NCI-H460 (cell line): ENCODE measurements at places on chromosomes 5 and 9.

DNA sequence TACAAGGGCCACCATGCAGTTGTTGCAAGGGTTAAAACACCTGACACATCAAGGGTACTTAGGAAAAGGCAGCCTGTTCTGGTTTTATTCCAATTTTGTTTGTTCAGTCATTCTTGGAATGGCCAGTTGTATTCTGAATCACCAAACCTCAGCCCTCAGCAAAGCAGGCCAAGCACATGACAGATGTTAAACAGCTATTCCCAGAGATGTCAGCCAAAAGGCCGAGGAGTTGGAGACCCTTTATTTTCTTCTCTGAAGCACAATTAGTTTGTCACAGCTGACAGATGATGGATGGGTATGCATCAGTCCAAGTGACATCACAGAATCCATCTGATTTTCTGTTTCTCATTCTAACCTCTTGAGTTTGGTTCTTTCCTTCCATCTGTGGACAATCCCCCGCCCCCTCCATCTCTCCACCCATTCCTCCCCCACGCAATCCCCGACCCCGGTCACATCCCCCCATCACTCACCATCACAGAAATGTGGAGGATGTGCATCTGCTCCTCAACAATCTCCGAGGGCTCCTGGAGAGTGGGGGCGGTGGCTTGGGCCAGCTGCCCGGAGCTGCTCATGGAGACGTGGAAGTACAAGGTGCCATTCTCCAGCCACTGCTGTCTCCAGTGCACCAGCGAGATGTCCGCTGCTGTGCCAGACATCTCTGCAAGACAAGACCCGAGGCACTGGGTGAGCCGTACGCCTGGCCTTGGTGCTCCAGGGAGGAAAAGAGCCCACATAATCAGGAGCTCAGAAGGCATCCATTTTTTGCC, 123.8 kb downstream of the ASTN2 start:
- DNase-seq = no peak

GRCh38 chr9:109918339-109919163, 138.6 kb downstream of the PALM2AKAP2 start:
- DNase-seq = no peak

- no peak for DNase-seq
These were observed 616 bp downstream of the ABL1 start for GRCh38 chr9:130835441-130836298.

- no peak for DNase-seq
These were observed 61.2 kb upstream of the ZFR start for GRCh38 chr5:32505756-32506155.

DNA sequence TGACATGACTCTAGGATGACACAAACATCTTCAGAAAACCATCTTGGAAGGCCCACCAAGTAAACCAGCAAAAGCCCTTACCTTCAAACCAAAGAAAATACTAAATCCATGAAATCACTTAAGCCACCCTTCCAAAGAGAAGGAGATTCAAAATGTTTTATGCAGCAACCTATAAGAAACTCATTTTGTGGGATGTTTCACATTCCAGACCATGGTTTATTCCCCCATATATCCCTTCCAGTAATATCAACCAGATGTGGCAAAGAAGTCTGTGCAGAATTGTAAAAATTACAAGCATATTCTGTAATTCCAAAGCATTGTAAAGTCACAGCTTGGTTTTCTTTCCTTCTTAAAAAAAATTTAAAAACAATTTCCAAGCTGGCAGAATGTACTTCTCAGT, 117.4 kb downstream of the SLIT3 start:
- no peak for DNase-seq

GRCh38 chr5:122394284-122394930, 82.4 kb downstream of the SNCAIP start:
- DNase-seq = no peak

DNA sequence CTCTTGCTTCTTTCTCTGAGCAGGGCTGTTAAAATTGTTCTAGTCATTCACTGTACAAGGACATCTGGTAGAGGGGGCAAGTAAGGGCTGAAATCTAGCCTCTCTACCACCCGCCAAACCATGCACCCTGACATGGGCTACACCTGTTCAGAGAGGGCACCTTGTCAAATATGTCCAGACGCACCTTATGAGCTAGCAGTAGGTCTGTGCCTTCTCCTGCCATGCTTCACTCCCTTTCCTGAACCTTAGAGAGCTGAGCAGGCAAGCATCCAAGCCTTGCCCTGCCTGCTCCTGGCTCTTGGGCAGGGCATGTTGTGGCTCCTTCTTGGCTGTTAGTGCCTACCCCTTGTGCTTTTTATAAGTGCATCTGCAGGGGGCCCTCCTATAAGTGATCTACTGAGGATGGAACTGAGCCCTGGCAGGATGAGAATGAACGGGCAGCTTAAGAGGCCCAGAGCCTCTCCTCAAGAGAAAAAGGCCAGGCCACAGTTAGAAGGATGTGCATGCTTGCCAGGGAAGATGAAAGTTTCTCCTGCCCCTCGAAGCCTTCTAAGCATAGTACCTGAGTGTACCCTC, 3.8 kb upstream of the NEUROG1 start:
- no peak for DNase-seq

DNA sequence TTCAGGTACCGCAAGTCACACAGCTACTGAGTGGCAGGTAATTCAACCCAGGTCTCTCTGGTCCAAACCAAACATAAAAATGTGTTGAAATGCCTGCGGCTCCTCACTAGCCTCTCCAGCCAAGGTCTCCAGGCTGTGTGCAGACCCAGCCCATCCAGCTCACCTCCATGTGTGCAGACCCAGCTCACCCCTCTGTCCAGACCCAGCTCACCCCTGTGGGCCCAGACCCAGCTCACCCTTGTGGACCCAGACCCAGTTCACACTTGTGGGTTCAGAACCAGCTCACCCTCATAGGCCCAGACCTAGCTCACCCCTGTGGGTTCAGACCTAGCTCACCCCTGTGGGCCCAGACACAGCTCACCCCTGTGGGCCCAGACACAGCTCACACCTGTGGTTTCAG, 188.0 kb upstream of the ADCY2 start:
- no peak for DNase-seq

GRCh38 chr5:80318212-80318611, 1.6 kb upstream of the SPZ1 start:
- no peak for DNase-seq

GRCh38 chr5:65611524-65611923, 12.6 kb downstream of the TRIM23 start:
- DNase-seq = no peak

DNA sequence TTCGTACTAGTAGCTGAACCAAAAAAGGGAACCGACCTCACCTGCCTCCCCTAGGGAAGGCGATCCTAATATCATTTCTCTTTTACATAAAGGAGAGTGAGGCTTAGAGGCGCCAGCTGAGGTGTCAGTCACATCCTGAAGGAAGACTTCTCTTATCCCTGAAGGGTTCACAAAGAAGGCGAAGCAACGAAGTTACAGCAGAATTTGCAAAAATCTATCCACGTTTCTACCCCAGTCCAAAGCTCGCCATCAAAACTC, 598 bp upstream of the KIAA1191 start:
- DNase-seq = no peak

GRCh38 chr5:56812110-56812509, 3.2 kb upstream of the MAP3K1 start:
- DNase-seq = no peak

DNA sequence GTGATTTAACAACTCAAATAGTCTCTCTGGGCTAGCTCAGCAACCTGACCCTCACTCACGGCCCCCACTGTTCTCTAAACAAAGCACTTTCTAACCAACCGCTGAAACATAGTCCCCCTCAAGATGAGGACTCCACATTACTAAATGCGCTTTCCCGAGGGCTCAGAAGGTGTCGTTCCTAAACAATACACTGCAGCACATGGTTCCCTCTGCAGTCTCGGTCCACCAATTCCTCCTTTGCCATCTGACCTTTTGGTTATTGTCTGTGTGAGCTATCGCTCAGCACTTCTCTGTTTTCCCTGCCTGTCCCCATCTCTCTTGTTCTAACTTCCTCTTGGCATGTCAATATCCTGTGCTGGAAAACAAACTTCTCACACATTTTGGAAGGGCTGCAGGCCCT, 7.2 kb downstream of the EPB41L4A start:
- no peak for DNase-seq

- DNase-seq = no peak
These were observed 92.5 kb downstream of the ROR2 start for GRCh38 chr9:91857291-91858212.

DNA sequence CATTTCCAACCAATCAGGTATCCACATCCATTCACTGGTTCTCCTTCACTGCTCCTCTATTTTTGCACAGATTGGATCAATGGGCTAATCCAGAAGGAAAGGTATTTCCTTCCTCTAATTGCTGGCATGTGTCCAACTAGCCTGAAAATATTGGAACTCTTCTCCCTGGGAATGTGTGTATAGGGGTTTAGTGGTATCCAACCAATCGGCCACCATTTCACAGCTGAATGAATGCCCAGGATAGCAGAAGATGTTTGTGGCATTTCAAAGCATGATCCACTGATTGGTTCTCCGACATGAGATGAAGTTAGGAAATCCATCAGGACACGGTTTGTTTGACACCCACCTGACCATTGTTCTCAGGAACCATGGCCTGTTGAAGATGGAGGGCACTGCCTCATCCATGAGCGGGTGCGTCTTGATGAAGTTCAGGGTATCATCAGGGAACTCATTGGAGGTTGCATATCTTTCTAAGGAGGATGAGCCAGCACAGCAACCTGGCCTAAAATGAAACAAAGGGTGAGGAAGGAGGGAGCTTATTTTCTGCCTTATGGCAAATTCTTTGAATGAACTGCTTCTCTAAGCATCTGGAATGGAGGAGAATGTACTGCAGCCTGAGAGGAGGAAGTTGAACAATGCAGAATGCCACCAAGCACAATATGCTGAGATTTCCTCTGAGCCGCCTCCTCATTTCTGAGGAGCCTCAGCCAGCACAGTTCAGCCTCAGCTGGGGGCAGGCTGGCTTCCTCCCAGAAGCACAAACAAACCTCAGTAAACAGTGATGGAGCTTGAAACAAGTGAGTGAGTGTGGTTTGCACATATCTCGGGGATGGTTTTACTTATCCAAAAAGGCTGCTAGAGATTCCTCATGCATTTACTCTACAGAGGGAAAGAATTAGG, 94.6 kb downstream of the SEMA6A start:
- no peak for DNase-seq

DNA sequence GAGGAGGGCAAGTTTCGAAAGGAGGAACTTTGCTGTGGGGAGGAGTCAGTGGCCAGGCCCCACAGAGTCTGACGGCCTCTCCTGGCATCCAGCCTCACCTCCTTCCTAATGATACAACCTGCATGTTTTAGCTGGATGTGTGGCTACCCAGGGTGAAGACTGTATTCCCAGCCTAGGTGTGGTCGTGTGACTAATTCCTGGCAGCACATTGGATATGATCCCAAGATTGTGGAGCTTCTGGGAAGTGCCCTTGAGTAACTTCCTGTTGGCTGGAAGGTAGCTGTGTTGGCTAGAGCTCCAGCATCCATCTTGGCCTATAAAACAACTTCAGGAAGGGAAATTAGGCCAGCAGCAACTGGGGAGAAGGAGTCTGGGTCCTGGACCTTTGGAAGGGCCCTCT, 19.0 kb upstream of the LPCAT1 start:
- DNase-seq = peak; percentile 26

- no peak for DNase-seq
These were observed 317.6 kb downstream of the IRX1 start for GRCh38 chr5:3913279-3913678.

GRCh38 chr5:95075111-95075510, 209.8 kb downstream of the MCTP1 start:
- DNase-seq = no peak

- DNase-seq = no peak
These were observed 518 bp downstream of the LOX start for GRCh38 chr5:122077366-122078115.

- DNase-seq = peak; percentile 48
These were observed 97.4 kb downstream of the OSTF1 start for GRCh38 chr9:75185585-75186170.

GRCh38 chr5:17620627-17621026, 10.4 kb downstream of the TAF11L12 start:
- DNase-seq = no peak

- DNase-seq = no peak
These were observed 542.1 kb downstream of the IRX1 start for GRCh38 chr5:4137781-4138180.

DNA sequence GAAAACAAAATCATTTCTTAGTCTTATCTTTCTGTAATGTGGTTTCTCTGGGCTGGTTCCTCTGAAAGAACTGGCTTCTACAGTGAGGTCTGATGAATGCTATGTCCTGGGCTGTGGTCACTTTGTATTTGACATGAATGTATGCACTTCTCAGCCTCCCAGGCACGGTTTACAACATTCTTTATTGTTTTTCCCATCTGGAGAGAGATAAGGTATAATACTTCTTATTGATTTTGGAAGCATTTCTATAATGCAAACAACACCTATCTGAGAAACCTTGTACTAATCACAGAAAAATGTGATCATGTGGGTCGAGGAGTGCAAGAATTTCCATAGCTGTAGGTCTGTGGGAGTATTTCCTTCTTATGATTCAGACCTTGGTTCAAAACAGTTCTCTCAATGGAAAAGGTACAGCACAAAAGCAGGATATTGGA, 46.9 kb downstream of the ACTBL2 start:
- DNase-seq = peak; percentile 51

GRCh38 chr9:92538541-92538940, 2.8 kb upstream of the ECM2 start:
- DNase-seq = no peak

DNA sequence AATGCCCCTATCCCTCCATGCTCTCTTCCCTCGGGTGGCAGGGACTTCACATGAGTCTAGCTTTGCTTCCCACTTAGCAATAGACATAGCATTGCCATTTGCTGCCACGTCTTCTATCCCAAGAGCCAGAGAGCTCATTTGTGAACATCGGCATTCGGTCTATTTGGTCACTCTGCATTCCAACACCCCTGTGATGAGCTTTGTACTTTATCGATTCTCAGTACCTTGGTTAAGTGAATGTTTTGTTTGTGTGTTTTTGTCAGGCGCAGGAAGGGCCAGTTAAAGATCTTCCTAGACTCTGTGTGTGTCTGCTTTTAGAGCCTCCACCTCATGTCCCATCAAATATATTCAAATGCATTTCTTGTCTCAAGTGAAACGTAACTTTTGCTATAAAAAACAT, 141.7 kb downstream of the TARS1 start:
- no peak for DNase-seq

DNA sequence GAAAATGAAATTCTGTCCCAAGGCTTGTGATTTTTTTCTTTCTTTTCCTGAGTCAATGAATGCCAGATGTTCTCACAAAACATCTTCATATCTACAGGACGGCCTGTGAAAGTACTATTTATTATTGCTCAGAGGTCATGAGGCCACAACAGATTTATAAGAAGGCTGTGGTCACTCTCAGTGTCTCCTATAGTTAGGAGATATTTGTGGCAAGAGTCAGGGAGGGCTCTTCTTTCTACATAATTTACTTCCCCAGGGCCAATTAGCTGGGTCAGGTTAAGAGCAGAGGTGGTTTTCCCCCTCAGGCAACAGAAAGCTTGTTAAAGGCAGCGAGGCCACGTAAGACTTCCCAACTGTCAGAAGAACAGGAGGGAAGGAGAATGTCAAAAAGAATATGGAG, 248.7 kb downstream of the SLIT3 start:
- no peak for DNase-seq
